GDM1 (cell line): ENCODE measurements at places on chromosomes 5 and 9.

- DNase-seq = no peak
These were observed 217.0 kb downstream of the DMRT2 start for GRCh38 chr9:1267141-1267570.

DNA sequence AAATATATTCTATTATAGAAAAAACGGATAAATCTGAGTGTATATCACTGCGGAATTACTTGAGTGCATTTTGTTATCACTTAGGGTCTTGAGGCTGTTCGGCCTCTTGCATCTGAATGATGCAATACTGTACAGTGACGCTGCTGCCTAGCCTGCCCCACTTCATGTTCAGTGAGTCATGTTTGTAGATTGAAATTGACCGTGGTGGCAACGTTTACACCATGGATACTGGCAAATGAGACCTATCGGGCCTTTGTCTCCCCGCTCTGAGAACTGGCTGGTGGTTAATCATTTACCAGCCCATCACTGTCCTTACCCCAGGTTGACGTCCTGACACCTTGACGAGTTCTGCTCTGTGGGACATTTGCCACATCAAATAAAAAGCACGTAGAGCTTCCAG is 510.1 kb upstream of the ADAMTS16 start:
- no peak for DNase-seq

- no peak for DNase-seq
These were observed 7.2 kb downstream of the CHMP5 start for GRCh38 chr9:33272061-33272460.

DNA sequence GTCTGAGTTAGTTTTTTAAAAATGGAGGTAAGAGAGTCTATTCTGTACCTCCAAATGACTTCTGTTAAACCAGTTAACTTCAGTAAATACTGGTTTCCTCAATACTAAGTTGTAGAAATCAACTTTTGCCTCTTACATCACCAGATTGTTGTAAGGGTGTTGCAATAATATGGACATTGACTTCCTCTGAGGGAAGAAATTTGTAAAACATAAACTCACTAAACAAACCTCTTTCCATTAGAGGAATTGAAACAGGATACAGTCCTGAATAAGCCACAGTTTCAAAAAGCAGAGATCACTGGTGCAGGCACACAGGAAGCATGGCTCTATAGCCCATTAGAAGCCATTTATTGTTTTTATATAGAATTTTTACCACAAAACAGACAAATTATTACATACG is 32.7 kb upstream of the SLCO6A1 start:
- DNase-seq = no peak

- DNase-seq = no peak
These were observed 117.0 kb downstream of the ERCC6L2 start for GRCh38 chr9:95992536-95992935.

GRCh38 chr5:9545992-9546851 is at the start of gene SEMA5A:
TSS of gene SEMA5A (minus strand) at chr5:9546075. CDS start at chr5:9379946, 166,129 bp downstream.
- DNase-seq = no peak

GRCh38 chr5:154202379-154203260 is 12.1 kb downstream of the GALNT10 start:
- DNase-seq = no peak

DNA sequence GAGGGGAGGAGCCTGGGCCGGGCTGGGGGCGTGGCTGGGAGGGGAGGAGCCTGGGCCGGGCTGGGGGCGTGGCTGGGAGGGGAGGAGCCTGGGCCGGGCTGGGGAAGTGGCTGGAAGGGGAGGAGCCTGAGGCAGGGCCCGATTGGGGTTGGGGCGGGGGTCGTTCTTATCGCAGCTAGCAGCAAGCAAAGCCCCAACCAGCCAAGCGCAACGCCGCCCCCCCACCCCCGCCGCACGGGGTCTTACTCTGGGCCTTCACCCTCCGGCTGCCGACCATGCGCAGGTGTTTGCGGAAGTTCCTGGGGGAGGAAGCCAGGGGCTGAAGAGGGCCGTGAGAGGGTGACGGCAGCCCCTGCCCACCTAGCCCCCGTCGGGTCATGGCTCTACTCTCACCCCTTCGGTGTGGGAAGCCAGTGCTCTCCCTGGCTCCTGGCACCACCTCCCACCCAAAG is 5.0 kb downstream of the NSMF start:
- no peak for DNase-seq

DNA sequence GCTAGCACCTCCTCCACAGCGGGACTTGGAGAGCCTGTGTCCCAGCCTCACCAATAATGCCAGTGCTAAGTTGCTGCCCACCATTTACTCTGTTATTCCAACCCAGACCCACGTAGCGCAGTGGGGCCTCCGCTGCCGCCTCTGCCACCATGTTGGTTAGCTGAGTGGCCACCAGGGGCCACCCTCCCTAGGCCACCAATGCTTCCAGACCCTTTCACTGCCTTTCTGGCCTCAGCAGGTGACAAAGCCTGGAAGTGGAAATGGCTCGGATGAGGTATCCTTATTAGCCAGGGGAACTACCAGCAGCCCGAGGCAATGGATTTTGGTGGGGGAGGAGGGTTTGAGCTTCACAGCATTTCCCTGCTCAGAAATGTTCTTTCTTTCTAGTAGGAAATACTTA is 110.1 kb downstream of the OSTF1 start:
- no peak for DNase-seq

- DNase-seq = no peak
These were observed 37.9 kb downstream of the NRG2 start for GRCh38 chr5:140005145-140005591.

GRCh38 chr9:108755979-108756378 is 99.8 kb downstream of the ACTL7B start:
- DNase-seq = no peak

DNA sequence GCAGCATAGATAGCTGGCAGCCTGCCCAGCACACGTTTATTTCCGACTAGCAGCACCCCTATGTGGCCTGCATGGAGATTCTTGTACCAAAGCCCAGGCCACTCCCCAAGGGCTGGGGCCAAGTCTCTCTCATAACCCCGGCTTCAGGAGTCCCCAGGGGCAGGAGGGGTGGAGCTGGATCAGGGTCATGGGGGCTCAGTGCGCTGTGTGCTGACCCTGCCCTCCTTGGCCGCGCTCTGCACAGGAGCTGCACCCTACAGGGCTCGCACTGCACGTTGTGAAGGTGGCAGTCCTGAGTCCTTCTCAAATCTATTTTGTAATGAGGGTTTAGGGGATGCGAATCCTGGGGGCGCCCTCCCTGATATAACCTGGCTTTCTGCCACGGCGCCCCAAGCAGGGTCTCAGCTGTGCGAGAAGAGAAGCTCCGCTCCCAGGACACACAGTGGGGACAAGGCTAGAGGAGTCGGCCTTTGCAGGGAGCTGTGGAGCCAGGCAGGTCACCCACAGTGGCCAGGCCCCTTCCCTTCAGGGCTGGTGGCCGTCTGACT is 28.6 kb downstream of the NKD2 start:
- DNase-seq = no peak

GRCh38 chr5:132776131-132776937 is 705 bp downstream of the SEPTIN8 start:
- DNase-seq = no peak

DNA sequence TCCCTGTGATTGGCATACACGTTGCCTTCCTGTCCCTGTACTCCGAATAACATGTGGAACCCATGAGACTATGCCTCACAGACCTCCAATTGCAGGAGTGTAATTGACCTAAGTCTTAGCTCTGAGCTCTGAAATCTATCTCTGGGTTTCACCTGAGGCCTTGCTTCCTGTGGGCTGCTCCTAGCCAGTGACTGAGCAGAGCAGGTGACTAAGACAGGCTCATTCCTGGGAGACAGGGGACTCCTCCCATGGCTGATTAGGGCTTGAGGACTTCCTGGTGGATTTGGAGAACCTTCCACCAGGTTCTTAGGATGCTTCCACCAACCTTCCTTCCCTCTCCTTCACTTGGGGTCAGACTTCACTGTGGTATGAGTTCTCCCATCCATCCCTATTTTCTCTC is 22.3 kb upstream of the MIER3 start:
- no peak for DNase-seq

DNA sequence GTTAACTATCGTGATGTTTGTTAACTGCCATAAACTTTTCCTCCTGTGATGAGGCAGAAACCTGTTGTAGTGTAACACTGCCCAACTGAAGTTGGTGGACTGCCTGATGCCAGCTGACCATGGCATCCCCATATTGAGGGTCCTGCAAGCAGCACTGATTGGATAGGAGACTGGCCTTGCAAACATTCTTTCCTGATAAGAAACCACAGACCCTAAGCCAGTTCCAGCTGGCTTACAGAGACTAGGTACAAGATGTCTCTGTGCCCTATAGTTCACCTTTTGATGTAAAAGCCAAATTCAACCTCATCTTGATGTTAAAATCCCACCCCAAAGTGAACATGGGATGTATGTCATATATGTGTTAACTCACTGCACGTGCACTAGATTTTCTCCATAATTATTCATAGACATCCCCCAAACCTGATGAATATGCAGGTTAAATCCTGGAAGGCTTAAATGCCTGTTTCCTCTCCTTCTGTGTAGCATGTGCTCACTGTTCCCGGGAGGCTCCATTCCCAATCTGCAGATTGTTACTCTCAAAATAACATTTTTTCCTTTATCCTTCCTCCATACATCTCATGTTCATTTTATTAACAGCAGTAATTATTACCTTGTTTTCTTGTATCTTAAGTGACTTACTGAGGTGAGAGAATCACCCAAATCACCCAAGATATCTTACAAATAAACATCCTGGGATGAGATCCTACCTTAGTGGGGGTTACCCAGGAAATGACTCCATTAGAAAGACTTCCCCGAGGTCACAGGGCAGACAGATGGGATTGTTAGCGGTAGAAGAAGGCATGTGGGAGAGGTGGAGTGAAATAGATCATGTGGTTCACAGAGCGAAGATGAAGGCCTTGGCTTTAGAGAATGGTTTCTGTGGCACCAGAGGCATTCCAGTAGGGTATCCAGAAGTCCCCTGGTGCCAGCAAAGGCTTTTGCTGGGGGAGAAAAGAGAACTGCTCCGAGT is 566.7 kb downstream of the CCDC171 start:
- no peak for DNase-seq

GRCh38 chr9:91711755-91712601 is 238.1 kb downstream of the ROR2 start:
- DNase-seq = peak; percentile 80

GRCh38 chr9:110414471-110414870 is 76.8 kb upstream of the TXNDC8 start:
- no peak for DNase-seq

DNA sequence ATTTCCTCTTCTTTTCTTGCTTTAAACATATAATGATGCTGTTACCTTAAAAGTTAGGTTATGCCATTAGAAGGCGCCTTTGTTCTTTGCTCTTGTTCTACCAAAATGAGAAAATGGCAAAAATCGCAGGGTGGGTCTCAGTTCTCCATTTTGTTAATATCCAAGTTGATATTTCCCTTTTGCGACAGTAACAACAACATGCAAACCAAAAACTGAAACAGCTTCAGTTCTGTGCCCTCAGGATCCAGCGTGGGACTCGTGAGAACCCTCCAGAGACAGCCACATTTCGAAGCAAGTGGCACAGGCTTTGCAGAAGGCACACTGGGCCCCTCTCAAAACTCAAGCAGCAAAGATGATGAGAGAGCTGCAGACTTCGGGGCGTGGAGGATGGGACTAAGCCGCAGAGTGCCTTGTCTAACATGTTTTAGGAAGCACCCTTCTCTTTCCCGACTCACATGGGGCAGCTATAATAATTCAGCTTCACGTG is 33.0 kb upstream of the LCP2 start:
- DNase-seq = peak; percentile 77
